ENCODE measurements at places on chromosomes 11 and 22.
A peak's percentile ranks its signal among the peaks of the same experiment; 100 is the strongest.

GRCh38 chr11:76524461-76524860 is 79.6 kb downstream of the EMSY start:
- DNase-seq = no peak

- peak; percentile 92 for DNase-seq
Measured at GRCh38 chr11:117814766-117815261, 9.7 kb downstream of the FXYD2 start.

- DNase-seq = no peak
Measured at GRCh38 chr22:36580371-36580770, 51.4 kb upstream of the EIF3D start.

DNA sequence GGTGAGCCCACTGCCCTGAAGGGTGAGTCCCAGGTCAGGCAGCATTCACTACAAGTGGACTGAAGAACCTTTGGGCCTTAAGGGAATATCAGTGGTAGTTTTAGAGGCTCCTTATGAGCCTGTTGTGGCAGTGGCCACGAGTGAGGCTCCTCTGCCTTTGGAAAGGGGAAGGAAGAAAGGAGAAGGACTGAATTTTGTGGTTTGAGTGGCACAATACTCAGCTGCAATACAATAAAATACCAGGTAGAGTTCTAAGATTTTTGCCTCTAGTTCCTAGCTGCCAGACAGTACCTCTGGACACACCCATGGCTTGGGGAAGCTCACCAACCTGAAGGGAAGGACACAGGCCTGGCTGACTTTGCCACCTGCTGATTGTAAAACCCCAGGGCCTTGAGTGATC is 260.9 kb downstream of the DYNC2H1 start:
- DNase-seq = no peak

DNA sequence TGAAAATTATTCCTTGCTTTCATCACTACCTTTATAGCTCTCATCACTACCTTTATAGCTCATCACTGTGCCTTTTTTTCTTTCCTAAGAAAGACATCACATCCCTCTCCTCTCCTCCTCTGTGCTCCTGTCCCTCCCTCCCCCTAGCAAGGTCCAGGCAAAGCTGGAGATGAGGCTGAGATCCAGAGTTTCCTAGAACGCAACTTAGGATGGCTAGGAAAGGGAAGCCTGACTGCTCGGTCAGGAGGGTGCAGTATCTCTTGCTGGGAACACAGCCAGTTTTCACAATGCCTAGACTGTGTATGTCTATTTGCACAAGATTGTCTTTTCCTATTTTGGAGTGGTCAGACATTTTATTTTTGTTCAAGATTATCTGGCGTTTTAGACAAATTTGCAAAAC is 24.7 kb downstream of the TUB start:
- no peak for DNase-seq

Data from activated CD4-positive, alpha-beta T cell treated with anti-CD3 and anti-CD28 coated beads, Interleukin-2, amount 10 ng/mL, durations not matched to agents 24 days and 14 days (primary cell).